ENCODE measurements at places on chromosomes 3 and 15.

DNA sequence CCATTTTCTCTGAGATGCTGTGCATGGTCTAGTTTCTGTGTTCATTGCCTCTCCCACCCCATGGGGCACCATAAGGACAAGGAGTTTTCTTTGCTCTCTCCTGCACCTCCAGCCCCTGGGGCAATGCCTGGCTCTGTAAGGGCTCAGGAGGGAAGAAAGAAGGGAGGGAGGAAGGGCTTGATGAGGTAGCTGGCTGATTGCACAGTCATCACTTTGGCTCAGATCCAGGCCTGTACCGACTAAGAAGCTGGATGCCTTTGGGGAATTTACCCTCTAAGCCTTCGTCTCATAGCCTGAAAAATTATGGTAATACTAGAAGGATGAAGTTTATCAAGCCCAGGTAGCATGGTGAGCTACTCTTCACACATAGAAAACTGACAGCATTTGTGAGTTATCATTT, 382.9 kb downstream of the GABRG3 start:
- DNase-seq = no peak

- no peak for DNase-seq
Observed at GRCh38 chr3:425079-425478, 228.5 kb downstream of the CHL1 start.

- DNase-seq = no peak
Observed at GRCh38 chr3:77271711-77272110, 231.8 kb downstream of the ROBO2 start.

GRCh38 chr3:32018757-32019564, 37.4 kb downstream of the ZNF860 start:
- DNase-seq = no peak

GRCh38 chr15:43091859-43092258, 14.0 kb downstream of the UBR1 start:
- DNase-seq = no peak

GRCh38 chr3:140863580-140864009, 78.0 kb upstream of the SLC25A36 start:
- DNase-seq = no peak

GRCh38 chr3:128841926-128842920, 37.2 kb upstream of the ACAD9 start:
- DNase-seq = no peak

DNA sequence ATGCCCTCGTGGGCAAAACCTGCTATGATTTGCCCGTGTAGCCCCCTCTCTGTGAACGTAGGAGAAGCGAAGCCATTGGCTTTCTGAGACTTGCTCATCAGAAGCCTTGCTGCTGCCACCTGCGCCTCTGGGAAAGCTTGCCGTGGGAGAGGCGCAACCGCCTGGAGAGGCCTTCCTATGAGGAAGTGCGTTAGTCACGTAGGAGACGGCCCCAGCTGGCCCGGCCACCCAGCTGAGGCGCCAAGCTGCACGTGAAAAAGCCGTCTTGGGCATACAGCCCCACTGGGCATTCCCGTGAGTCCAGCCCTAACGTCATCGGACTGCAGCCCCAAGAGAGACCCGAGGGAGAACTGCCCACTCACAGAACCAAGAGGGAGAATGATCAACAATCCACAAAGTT, 49.1 kb upstream of the TJP1 start:
- DNase-seq = no peak

- DNase-seq = no peak
Observed at GRCh38 chr3:15450438-15451215, 23.2 kb downstream of the EAF1 start.

GRCh38 chr3:33937628-33938027, 139.2 kb downstream of the PDCD6IP start:
- DNase-seq = no peak

GRCh38 chr3:177852001-177852807, 654.9 kb upstream of the TBL1XR1 start:
- no peak for DNase-seq

- no peak for DNase-seq
Observed at GRCh38 chr15:36841193-36841592, 259.2 kb downstream of the MEIS2 start.

GRCh38 chr15:29568840-29569532, 253.3 kb downstream of the TJP1 start:
- DNase-seq = no peak

DNA sequence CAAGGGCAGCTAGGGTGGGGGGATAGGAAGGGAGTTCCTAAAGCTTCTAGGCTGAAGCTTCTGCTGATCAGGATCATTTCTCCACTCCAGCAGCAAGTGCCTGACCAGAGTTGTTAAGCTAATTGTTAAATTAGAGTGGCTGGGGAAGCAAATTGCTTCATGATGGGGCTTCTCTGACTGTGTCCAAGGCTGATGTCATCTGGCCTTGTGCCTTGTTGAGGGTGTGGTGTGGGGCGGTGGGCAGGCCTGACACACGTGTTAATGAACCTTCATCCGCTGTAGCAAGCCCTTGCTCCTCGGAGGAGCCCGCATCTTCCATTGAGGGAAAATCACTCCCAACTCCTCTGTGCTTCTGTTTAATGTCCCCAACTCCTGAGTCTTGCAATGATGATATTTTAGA, 84.3 kb upstream of the ROPN1 start:
- no peak for DNase-seq

- no peak for DNase-seq
Observed at GRCh38 chr15:41659190-41659589, 1.0 kb upstream of the MGA start.

DNA sequence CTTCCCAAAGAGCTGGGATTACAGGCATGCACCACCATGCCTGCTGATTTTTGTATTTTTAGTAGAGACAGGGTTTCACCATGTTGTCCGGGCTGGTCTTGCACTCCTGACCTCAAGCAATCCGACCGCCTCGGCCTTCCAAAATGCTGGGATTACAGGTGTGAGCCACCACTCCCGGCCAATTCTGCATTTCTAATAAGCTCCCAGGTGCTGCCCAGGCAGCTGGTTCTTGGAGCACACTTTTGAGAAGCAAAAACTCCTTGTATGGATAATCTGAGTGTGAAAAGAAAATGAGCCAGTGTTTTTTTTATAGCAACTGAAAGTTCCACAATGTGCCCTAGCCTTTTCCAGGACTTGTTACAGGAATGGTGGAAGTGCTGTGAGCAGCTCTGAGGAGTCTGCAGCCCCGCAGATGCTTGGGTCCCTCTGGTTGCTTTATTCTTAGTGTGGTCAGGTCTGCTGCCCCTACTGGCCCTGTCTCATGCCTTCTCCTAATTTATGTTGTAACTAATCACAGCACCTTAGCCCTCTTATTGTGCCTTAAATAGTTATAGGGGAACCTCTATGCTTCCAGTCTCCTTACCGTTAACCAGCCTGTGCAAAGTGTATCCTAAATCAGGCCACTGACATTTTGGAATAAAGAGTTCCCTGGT, 13.5 kb upstream of the KCNAB1 start:
- DNase-seq = no peak

DNA sequence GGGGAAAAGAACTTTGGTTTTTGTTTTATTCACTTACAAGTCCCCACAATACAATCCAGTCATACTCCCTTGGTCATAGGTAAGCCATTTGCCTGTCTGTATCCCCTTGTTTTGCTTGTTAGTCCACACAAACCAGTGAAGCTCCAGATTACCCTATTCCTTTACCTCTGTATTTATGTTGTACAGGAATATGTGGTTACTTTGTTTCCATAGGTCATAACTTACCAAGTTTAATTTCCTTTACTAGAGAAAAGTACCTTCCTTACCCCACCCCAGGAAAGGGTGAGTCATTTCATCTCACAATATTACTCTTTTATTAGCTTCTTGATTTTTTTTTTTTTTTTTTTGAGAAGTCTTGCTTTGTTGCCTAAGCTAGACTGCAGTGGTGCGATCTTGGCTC, 113.4 kb upstream of the LRRFIP2 start:
- DNase-seq = no peak

DNA sequence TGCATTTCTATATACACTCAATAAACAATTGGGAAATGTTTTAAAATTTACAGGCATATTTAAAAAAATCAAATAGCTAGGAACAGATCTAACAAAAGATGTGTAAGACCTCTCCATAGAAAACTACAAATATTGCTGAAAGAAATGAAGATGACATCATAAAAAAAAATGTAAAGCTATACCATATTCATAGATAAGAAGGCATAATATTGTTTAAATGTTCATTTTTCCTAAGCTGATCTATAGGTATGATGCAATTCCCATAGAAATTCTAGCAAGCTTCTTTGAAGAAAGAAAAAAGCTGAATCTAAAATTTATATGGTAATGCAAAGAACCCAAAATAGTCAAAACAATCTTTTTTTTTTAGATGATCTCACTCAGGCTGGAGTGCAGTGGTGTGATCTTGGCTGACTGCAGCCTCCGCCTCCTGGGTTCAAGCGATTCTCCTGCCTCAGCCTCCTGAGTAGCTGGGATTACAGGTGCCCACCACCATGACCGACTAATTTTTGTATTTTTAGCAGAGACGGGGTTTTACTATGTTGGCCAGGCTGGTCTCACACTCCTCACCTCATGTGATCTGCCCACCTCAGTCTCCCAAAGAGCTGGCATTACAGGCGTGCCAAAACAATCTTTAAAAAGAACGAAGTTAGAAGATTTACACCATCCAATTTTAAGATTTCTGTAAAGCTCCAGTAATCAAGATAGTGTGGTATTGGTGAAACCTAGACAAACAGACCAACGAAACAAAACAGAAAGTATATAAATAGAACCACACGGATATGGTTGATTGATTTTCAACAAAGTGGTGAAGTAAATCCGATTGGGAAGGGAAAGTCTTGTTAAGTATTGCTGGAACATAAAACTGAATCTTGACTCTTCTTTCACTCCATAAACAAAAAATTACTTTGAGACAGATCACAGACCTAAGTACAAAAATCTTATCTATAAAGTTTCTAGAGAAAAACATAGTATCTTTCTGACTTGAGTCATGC, 6.3 kb upstream of the BHLHE40 start:
- no peak for DNase-seq

- no peak for DNase-seq
Observed at GRCh38 chr15:41610048-41610447, 50.2 kb upstream of the MGA start.

DNA sequence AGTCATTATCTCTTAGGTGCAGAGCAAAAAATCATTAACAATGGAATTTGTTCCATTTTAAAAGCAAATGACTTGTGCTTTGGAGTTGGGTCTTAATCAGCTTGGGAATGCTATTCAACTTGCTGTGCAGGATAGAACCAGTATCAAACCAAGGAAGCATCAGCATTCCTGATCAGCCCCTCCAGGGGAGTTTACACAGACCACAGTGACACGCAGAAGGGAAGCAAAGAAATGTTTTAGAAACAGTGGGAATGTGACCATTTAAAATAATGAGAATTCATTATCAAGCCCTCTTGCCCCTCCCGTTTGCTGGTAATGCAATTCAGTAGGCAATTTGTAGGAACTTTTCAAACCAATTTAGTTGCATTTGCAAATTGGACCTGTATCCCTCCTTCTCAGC, 155.1 kb downstream of the LRTM1 start:
- no peak for DNase-seq

DNA sequence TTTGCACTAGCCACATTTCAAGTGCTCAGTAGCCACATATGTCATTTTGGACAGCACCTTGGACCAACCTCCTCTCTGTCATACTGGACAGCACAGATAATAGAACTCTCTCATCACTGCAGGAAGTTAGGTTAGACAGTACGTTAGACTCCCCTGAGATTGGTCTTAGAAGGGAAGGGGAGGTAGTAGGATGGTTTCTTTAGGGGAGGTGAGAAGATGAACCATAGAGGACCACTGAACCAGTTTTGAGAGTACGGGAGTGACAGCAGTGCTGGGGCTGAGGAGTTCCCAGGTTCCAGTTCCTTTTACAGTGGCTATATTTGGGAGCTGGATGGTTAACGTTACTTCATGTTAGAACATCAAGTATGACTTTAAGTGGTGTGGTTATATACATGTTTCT, 7.8 kb downstream of the LRCH3 start:
- DNase-seq = no peak

DNA sequence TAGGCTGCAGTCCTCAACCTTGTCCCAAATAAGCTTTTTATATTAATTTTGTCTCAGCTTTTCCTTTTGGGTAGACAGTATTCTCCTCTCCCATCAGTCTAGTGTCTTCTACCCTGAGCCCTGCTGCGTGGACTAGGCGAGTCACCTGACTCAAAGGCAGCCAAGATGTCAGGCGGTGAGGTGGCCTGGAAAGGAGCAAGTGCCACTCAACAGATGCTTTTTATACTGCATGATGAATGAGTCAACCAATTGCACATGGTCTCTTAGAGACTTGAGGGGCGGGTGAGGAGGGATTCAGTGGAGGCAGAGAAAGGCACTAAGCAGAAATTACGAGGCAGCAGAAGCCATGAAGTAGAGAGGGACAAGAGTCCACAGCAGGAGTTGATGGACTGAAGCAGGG, 95.9 kb downstream of the FRMD4B start:
- DNase-seq = no peak

- no peak for DNase-seq
Observed at GRCh38 chr3:78267235-78267634, 1227.3 kb downstream of the ROBO2 start.

GRCh38 chr3:64355401-64355807, 130.1 kb upstream of the PRICKLE2 start:
- no peak for DNase-seq

GRCh38 chr15:92879949-92880725, 20.0 kb upstream of the CHD2 start:
- DNase-seq = no peak

DNA sequence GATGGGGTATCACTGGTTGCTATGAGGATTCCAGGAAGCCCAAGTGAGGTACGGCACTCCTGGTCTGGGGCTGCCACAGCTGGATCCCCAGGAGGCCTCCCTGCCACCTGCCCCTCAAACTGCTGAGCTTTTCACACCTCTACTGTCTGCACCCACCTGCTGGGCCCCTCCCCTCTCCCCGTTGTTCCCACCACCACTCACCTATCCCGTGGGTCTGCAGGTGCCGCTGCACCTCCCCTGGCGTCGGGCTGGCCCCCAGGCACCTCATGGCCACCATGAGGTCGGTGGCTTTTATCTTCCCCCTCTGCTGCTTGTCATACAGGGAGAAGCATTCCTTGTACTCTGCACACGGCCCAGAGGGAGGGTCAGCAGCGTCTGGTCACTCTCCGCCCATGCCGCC, 5.8 kb downstream of the CALML4 start:
- DNase-seq = no peak

DNA sequence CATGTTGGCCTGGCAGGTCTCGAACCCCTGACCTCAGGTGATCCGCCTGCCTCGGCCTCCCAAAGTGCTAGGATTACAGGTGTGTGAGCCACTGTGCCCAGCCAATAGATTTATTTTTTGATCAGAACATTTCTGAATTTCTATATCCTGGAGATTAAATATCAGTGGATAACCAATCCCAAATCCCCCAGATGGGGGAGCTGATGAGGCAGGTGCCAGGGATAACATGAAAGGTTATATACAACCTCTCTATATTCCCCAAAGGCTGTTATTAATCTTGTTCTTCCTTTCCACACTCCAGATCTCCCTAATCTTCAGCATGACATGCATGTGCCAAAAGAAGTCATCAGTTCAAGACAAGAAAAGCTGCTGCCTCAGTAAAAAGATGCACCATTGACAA, 112.3 kb downstream of the WDR76 start:
- DNase-seq = no peak
